SK-MEL-5 (cell line): ENCODE measurements at places on chromosomes 11 and 22.

- DNase-seq = peak; percentile 71
These were observed 25.9 kb upstream of the HTATIP2 start for GRCh38 chr11:20337526-20338154.

GRCh38 chr11:11313426-11313825 is 39.6 kb downstream of the CSNK2A3 start:
- peak; percentile 17 for DNase-seq

- peak; percentile 71 for DNase-seq
These were observed 265.8 kb downstream of the GRM5 start for GRCh38 chr11:88799771-88800500.

DNA sequence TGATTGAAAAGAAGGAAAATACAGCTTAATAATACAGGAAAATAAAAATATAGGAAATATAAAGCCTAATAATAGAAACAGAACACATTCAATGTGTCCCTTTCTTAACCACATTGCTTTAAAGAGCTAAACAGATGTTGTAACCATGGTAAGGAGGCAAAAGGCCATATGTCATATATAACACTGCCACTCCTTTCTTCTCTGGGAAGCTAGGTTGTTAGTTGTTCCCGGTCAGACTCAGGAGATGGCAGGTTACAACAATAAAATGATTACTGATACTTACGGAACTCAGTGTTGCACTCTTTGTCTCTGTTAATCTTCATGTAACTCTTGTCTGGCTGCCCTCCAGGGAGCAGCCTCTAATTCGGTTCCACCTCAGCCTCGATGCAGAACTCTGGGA is 134.7 kb upstream of the PGR start:
- DNase-seq = no peak

GRCh38 chr11:118167906-118168305 is 8.5 kb downstream of the SCN2B start:
- no peak for DNase-seq

DNA sequence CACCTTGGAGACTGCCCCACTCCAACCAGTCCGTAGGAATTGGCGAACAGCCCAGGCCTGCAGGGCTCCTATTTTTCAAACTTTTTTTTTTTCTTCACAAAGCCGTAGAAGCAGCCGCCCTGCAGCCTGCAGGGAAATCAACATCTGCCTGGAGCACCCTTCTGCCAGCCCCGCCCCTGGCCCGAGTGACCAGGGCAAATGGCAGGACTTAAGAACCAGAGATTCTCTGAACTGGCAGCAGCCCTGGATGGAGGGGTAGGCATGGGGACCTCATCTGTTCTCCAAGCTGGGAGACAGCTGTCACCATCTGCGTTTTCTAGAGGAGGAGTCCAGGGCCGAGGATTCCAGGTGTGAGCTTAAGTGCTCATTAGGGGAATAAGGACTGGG is 5.6 kb downstream of the SCN2B start:
- DNase-seq = no peak

DNA sequence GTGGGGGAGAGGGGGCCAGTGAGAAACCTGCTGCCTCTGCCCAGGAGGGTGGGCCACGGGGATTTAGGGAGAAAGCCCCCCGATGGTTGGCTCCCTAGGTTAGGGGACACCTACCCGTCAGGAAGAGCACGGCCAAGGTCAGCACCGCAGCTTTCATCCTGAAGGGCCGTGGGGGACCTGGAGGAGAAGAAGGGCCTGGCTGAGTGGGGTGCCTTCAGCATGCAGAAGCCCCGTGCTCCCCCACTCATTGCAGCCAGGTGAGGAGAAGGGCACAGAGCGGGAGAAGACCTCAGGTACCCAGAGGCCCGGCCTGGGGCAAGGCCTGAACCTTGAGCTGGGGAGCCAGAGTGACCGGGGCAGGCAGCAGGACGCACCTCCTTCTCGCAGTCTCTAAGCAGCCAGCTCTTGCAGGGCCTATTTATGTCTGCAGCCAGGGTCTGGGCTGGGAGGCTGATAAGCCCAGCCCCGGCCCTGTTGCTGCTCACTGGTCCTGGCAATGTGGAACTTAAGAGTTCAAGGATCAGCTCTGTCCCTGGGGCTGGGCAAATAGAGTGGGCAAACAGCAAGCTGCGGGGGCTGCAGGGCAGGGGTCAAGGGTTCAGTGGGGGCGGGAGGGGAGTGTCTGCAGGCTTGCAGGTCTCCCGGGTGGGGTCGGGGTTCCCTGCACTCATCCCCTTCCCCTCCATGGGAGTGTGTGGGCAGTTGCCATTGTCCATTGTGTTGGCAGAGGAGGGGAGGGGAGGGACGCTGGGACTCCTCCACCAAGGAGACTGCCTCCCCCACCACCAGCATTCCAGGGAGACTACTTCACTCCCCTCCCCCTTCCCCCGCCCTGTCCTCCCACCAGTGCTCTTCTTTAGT is at the start of gene APOA1:
TSS of gene APOA1 (minus strand) at position 392 of the 861 bp plus-strand sequence. CDS start at position 157, 235 bp downstream.
- no peak for DNase-seq

DNA sequence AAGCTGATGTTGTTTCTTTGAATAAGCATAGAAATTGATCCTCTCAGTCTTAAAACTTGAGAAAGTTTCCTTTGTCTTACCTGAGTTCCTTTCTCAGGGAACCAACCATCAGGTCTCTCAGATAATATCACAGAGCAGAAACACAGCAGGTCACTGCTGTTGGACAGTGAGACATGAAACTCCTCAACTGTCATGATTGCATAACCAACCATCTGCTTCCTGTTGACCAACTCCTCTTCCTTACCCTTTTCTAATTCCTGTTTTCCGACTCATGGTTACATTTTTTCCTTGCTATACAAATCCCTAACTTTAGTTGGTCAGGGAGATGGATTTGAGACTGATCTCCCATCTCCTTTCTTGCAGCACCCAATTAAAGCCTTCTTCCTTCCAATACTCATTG is 845.3 kb downstream of the FAM181B start:
- no peak for DNase-seq

DNA sequence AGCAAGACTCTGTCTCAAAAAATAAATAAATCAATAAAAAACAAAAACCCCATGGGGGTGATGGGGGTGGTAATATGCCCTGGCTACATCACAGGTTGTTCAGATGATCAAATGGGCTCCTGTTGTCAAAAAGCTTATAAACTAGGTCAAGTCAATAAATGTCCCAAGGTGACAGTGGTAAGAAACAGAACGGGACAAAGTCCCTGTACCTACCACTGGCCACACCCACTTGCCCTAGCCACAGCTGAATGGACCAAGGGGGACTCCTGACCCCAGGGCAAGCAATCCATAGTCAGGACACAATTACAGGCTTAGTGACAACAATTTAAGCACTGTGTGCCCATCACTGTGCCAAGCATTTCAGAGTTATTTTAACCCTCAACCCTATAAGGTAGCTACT is 6.0 kb downstream of the NAGA start:
- DNase-seq = no peak

DNA sequence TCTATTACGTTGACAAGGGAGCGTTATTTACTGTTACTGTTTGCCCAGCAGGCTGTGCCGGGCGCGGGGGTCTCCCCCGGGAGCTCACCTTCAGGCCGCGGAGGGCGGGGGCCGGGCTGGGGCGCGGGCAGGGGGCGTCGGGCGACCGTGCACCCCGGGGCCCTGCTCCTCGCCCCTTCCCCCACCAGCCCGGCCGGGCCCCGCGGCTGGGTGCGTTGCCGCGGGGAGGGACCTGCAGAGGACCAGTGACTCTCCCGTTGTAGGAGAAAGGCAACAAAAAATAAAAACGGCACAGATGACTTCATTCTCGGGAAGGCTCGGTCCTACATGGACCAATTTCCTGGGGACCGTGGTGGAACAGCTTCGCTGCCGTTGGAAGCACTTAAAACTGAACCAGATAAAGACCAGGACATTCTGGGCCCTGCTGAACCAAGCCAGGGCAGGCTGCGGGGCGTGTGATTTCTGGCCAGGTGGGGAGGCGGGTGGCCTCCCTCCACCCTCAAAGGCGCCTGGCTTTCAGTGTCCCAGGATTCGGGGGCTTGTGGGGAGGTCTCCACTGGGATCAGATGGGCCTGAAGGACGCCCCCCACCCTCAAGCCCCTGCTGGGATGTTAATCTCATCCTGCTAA is 57.4 kb downstream of the IGLL1 start:
- DNase-seq = no peak

DNA sequence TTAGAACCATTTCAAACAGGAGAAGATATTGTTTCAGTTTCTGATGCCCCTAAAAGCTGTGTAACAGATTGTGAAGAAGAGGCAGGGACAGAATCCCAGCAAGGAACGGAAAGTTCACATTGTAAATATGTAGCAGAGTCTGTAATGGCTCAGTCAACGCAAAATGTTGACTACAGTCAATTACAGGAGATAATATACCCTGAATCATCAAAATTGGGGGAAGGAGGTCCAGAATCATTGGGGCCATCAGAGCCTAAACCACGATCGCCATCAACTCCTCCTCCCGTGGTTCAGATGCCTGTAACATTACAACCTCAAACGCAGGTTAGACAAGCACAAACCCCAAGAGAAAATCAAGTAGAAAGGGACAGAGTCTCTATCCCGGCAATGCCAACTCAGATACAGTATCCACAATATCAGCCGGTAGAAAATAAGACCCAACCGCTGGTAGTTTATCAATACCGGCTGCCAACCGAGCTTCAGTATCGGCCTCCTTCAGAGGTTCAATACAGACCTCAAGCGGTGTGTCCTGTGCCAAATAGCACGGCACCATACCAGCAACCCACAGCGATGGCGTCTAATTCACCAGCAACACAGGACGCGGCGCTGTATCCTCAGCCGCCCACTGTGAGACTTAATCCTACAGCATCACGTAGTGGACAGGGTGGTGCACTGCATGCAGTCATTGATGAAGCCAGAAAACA is 40.8 kb downstream of the IGLL1 start:
- peak; percentile 94 for DNase-seq

GRCh38 chr11:77457340-77457739 is 16.6 kb downstream of the PAK1 start:
- DNase-seq = no peak

DNA sequence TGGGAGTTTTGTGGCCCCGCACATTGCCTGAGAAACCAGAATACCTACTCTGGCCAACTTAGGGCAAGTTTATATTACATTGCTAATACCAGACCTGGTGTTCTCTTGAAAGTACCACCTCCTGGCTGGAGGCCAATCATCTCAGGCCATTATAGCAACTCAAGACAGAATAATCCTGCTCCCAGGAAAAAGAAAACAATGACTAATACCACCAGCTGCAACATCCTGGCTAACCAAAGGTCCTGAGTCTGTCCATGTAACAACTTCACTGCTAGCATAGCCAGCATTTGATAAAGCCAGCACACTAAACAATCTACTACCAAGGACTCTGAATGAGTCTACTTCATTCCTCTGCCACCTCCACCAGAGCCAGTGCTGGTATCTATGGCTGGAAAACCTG is 1298.7 kb upstream of the CNTN5 start:
- no peak for DNase-seq

DNA sequence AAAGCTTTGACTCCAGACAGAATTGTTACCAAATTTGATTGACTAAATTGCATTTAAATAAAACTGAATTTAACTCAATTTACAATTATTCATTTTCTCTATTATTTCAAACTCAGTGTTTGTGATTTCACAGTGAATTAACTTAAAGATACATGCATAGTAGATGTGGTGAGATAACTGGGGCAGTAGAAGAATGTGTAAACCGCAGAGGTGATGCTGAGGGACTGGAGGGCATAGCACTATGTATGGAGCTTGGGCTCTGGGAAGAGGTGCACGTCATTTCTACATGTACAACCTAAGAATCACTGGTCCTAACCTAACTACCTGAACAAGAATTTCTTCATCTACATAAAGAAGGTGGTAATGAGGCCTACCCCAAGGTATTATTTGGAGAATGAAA is 13.7 kb downstream of the OR5B17 start:
- DNase-seq = no peak

- DNase-seq = no peak
These were observed 23.1 kb upstream of the ATXN10 start for GRCh38 chr22:45648301-45649117.

- no peak for DNase-seq
These were observed 11.4 kb upstream of the PITPNB start for GRCh38 chr22:27930331-27931060.

DNA sequence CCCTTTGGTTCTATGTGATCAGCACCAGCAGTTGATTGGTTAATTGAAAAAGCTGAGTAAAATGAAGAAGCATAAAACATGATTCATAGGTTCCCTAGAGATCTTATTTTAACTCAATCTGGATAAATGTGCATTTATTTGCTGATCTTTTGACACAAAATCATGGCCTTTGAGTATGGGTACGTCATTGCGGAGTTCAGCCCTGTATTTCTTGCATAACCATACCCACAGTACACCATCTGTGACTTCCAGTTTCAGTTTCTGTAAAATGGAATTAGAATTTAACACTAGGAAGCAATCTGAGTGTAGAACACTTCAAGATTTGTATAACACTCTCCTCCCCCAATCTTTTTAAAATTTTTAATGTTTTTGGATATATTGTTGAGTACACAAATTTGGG is 358.2 kb downstream of the DDX10 start:
- DNase-seq = no peak

DNA sequence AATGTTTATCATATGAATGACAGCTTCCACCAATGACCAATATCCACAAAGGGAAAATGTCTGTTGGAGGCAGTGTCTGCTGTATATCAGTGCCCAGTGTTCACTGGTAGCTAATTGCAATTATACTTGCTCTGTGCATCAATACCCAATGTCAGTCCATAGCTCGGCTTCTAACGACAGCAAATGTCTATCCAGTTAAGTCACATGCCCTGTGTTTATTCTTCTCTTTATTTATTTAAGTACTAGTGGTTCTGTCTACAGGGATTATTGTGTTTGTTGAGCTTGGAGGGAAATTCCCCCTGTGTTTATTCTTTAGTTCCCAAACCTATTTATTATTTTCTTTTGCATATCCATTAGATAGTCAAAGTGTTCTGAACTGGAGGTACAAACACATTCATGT is 18.6 kb downstream of the TSKU start:
- DNase-seq = no peak

GRCh38 chr11:91804042-91804441 is 420.6 kb upstream of the FAT3 start:
- no peak for DNase-seq

DNA sequence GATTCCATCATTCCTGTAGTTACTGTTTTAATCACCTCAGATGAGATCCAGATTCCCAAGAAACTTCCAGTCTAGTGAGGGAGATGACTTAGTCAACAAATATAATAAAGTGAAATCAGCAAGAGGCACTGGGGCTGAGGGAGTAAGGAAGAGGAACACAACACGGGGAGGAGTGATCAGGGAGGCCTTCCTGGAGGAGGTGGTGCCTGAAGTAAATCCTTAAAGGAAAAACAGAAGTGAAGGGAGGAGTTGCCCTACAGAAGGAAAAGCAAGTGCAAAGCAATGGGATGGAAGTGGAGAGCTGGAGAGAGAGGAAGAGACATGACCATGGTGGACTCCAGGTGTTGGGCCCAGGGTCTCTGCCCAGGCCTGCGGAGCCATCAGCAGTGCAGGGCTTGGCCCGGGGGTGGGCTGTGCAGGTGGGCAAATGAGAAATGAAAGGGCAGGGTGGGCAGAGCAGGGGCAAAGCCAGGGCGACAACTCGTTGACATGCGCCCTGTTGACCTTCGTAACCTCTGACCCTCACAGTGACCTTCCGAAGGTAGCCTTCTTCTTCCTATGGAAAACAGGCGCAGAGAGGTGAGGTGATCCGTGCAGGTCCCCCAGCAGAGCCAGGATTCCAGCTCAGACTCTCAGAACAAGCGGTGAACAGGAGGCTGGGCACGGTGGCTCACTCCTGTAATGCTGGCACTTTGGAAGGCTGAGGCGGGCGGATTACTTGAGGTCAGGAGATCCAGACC is 12.1 kb upstream of the PPARA start:
- no peak for DNase-seq

- DNase-seq = no peak
These were observed 6.7 kb downstream of the NECTIN1 start for GRCh38 chr11:119722281-119722794.
